Stimulated activated CD4-positive, alpha-beta T cell treated with anti-CD3 and anti-CD28 coated beads, Interleukin-1b, Interleukin-23, amount 100 ng/mL, for 24 hours (primary cell): ENCODE measurements at places on chromosomes 7 and 10.

DNA sequence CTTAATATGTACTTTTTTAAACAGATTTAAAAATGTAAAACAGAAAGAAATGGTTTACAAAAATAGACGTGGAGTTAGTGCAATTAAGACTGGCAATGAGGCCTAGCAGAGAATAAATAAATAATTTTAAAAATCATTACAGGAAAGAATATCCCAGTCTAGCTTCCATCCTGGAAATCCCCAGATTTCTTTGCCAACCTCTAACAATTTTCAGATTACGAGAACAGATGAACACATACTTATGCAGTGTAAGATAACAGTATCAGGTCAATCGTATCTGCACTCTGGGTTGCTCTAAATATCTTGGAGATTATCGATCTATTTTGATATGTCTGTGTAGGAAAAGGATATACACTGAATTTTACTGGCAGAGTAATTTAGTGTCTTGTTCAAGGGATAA lies 210.5 kb downstream of the SEMA3A start:
- no peak for DNase-seq

DNA sequence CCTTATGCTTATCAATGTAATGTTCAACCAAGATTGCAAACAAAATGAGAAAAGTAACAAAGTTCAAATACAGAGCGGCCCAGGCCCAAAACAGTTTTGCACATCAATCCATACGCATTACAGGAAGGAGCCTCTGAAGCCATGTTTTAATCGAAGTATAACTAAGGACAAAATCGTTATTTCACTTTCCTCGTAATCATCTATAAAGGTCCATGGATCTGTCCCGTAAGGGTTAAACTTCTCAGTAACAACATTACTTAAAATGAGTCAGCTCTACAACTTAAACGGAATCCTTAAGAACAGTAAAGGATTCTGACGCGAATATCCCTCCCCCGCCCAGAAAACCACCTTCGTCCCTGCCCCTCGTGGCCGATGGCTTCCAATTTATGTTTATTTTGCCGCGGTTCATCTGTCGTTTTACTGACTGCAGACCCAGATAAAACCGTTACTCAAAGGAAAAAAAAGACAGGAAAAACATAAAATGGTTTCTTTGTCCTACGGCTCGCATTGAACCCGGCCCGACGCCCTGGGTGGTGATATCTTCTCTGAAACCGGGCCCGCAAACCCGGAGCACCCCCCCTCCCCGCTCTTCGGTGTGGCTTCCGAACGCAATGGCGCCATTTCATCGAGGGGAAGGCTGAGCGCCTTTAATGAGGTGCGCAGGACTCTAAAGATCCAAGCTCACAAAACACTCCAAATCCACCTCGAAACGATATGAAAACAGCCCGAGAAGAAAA lies 1.1 kb downstream of the HNRNPA2B1 start:
- peak; percentile 50 for DNase-seq

DNA sequence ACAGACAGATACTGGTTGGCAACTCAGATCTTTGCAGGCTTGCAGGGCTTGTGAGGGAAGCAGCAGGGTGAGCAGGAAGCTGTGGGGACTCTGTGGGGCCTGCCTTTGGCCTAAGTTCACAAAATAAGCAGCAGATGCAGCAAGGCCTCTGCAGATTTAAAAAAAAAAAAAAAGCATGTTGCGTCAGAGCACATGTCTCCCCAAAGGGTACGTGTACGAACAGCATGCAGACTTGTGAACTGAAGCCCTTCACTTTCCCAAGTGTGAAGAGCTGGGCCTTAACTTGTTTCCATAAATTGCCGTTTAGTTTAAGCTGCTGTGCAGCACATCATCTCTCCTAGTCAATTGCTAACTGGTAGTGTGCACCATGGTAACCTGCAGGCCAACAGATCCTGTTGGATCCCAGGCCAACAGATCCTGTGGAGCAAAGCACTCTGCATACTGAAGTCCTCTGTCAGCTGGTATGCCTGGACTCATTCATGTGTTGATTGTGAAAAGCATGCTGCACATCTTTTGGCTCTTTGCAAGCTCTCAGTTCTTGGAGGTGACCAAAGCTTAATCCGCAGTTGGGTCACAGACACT lies 10.8 kb upstream of the XPNPEP1 start:
- DNase-seq = no peak

GRCh38 chr10:1778375-1778969 lies 41.1 kb upstream of the ADARB2 start:
- no peak for DNase-seq

DNA sequence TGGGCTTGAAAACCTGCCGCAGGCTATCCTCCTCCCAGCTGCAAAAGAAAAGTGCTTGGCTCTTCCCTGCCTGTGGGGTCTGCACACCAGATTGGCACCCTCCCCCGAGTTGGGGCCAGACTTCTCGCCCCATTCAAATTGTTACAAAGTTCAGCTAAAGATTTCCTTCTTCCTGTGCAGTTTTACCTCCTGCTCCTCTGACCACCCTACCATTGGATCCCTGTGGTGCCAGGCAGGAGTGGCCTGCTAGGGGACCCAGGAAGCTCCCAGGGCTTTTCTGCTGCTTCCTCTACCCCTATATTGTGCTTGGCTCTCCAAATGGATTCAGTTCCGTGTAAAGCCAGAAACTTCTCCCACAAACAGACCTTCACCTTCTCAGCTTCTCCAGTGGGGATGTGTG lies 135.1 kb upstream of the GAD2 start:
- DNase-seq = no peak

DNA sequence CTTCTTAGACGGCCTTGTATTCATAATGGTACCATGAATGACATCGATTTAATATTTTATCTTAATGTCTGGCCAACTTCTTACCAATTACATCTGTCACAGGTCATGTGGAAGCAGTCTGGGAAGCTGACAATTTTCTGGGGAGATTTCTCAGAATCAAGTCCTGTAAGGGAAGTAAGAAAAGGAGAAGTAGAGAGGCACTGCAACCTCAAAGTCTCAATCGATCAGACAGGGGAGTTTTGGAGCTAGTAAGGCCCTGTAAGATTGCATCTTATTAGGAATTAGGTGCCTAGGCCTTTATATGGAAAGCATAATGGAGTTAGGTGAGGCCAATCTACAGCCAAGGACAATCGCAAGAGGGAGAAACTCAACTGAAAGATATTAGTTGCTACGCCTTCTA lies 694.6 kb upstream of the SORCS1 start:
- no peak for DNase-seq

DNA sequence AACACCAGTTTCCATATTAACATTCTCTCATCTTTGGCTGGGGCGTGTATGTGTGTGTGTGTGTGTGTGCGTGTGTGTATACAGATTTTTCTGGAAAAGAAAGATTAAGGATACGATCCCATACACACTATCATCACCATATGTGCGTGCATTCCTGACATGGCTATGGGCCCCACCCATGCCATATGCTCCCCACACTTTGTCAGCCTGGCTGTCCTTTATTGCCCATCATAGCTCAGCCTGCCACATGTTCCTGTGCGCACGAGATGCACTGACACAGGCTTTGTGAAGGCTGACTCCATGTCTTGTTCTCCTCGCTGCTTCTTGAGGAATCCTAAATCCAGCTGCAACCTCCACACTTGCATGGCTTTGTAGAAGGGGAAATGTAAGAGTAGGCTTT lies 984.1 kb downstream of the LRMDA start:
- DNase-seq = no peak

- no peak for DNase-seq
These were observed 344.1 kb upstream of the HPS1 start for GRCh38 chr10:98790817-98791216.

GRCh38 chr10:75499556-75500160 lies 68.2 kb downstream of the LRMDA start:
- DNase-seq = no peak

GRCh38 chr10:73117976-73118743 lies 7.9 kb downstream of the NUDT13 start:
- DNase-seq = no peak

DNA sequence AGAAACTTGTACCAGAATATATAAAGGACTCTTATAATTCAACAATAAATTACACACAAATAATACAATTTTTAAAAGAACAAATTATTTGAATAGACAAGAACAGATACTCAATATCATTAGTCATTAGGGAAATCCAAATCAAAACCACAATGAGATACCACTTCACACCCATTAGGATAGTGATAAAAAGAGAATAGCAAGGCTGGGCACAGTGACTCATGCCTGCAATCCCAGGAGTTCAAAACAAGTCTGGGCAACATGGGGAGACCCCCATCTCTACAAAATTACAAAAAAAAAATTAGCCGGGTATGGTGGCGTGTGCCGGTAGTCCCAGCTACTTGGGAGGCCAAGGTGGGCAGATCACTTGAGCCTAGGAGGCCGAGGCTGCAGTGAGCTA lies 52.2 kb upstream of the KCNIP2 start:
- DNase-seq = no peak

DNA sequence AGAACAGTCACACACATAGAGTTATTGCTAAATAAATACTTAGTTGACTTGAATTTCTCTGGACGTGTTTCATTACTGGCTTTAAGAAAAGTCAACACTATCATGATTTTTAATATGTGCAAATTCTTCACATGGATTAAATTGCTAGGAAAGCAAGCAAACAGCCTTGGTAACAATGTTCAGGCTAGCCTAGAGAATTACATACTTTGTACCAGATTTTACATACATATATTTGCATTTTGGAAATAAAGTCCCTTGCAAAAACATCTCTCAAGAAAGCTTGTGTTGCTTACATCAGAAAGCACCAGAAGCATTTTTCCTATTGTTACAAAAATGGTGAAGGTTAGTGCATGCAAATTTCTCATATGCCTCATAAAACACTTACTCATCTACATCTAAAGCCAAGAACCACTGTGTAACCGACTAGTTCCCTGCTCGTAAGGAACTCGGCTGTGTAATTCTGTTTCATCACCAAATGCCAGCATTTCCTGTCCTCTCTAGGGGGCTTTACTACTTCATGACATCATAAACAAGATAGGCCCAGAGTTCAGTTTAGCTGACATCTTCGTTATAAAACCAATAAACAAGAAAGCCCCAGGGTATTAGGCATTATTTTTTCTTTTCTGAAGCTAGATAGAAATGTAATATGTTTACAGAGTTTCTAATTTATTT lies 87.8 kb downstream of the CFAP58 start:
- no peak for DNase-seq

GRCh38 chr7:27890205-27890849 lies 150.4 kb downstream of the TAX1BP1 start:
- no peak for DNase-seq

DNA sequence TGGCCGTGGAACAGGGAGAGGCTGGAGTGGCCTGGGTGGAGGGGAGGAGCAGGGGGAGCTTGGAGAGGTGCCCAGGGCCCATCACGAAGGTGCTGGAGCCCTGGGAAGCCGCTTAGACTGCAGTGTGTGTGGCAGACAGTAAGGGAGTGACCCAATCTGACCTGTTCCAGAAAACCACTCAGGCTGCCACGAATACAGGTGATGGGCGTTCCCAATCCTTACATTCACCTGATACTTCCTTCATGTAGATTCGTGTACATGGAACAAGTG lies 161.7 kb downstream of the SVIL start:
- DNase-seq = no peak

- DNase-seq = no peak
These were observed 24.1 kb upstream of the ABCC2 start for GRCh38 chr10:99758211-99758891.

DNA sequence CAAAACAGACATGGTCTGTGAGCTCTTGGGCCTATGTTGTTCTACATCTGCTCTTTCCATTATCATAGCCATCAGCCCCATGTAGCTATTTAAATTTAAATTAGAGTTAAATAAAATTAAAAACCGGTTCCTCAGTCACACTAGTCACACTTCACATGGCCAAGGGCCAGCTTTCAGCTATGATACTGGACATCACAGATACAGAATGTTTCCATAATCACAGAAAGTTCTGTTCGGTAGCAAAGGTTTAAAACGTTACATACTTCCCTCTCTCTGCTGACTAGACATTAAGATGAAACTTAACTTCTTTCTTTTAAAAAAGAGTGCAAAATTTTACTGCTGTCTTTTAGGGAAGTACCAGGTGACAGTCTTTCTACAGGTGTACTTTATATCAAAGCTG lies 43.0 kb downstream of the SRPK2 start:
- DNase-seq = no peak

DNA sequence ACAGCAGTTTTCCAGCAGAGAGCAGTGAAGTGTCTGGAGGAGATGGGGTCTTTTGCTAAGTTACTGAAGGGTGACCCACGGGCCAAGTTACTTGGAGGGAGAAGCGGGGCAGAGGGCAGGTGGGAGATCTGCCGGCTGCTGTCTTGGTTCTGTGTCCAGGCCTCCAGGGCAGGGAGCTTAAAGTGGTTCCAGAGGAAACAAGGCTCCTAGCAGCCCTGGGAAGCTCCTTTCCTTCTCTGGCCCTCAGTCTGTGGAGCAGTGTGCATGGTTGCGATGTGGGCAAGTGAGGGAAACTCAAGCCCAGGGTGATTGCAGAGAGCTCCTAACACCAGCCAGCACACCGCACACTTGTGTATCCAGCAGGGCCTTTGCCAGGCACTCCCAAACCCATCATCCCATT lies 6.3 kb downstream of the GHRHR start:
- no peak for DNase-seq

DNA sequence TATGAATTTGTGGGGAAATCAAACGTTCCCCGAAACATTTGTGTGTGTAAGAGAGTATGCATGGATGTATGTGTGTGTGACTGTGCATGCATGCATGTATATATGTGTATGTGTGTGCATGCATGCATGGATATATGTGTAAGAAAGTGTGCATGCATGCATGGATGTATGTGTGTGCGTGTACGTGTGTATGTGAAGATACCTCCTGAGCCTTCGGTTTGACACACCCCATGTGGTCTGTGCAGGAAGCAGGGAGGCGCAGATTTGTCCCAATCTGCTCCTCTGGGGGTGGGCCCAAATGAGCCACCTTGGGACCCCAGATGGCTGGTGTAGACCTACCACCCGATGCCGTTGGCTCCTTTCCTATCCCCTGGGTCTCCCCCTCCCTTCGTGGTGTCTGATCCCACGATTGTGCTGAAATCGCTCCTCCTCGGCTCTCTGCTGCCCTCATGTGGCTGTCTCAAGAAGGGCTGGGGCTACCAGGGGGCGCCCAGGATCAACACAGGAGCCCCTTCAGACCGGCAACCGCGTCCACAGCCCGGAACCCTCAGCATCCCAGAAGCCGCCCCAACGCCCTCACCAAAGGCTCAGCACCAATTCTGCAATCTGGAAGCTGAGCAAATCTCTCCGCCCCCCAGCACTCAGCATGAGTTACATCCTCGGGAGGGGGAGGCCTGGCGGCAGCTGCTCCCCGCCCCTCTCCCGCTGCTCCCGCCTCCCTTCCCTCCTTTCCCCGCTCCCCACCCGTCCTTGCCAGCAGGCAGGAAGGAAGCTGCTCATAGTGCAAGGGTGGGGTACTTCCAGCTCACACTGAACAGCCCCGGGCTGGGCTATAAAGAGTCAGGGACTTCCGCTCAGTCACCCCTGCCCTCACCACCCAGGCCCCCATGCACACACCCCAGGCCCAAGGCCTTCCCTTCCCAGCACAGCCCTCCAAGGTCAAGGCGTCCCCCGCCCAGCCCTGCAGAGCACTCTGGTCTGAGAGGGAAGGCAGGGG lies 2.3 kb upstream of the NOS3 start:
- no peak for DNase-seq

- no peak for DNase-seq
These were observed 55.3 kb upstream of the YAE1 start for GRCh38 chr7:39510864-39511354.

- DNase-seq = no peak
These were observed 206.7 kb downstream of the POU6F2 start for GRCh38 chr7:39184391-39184790.
